A549 treated with CpdA at 1 μM for 4 hours (cell line): ENCODE measurements at places on chromosomes 5 and 9. TPM values are rescaled to one million over a fixed set of nuclear protein-coding genes. Genes with fewer than 3 reads are reported as not detected.

Gene ROPN1L
- 1.9 to 2.7 TPM (median 2.3 TPM) in 5 replicates for total RNA-seq

Gene FOXD4L3
- 0.06 to 0.24 TPM (median 0.14 TPM) in 3 of 5 replicates, not detected in the others for total RNA-seq

Gene ADGRD2
- total RNA-seq = 0.03 TPM in 1 of 5 replicates, not detected in the others

Gene DRD1
- 0.83 to 1.4 TPM (median 1.0 TPM) in 5 replicates for total RNA-seq

Gene CERT1
- total RNA-seq = 23.2 to 32.5 TPM (median 27.8 TPM) in 5 replicates

Gene ABLIM3
- 6.2 to 8.1 TPM (median 7.0 TPM) in 5 replicates for total RNA-seq

Gene CA9
- 3.0 to 9.1 TPM (median 5.3 TPM) in 5 replicates for total RNA-seq

Gene OBP2B
- total RNA-seq = not detected in 5 replicates

Gene KCNT1
- total RNA-seq = not detected in 5 replicates

Gene TAF11L5
- total RNA-seq = not detected in 5 replicates
